ENCODE measurements at places on chromosomes 4 and X.

GRCh38 chr4:159922119-159922518 is 819.2 kb downstream of the RAPGEF2 start:
- DNase-seq, result no peak

GRCh38 chr4:89539374-89539773 is 231.8 kb upstream of the GPRIN3 start:
- no peak for DNase-seq

- DNase-seq, result no peak
Observed at GRCh38 chrX:3960952-3961351, 247.5 kb upstream of the PRKX start.

GRCh38 chrX:8018934-8019333 is 91.7 kb upstream of the PNPLA4 start:
- DNase-seq, result no peak

- DNase-seq, result no peak
Observed at GRCh38 chrX:8042304-8042703, 115.1 kb upstream of the PNPLA4 start.

DNA sequence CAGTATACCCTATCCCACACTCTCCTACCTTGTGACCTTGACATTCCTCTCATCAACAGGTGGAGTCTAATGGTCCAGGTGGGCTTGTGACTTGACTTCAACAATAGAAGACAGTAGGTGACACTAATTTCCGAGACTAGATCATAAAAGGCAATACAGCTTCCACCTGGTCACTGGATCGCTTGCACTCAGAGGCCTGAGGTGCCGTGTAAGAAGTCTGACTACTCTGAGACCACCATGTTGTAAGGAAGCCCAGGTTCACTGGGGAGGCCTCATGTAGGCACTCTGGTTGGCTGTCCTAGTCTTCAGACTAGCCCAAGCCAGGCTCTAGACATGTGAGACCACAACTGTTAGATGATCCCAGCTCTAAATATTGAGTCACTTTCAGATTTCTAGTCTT is 370.4 kb downstream of the MID1IP1 start:
- no peak for DNase-seq

DNA sequence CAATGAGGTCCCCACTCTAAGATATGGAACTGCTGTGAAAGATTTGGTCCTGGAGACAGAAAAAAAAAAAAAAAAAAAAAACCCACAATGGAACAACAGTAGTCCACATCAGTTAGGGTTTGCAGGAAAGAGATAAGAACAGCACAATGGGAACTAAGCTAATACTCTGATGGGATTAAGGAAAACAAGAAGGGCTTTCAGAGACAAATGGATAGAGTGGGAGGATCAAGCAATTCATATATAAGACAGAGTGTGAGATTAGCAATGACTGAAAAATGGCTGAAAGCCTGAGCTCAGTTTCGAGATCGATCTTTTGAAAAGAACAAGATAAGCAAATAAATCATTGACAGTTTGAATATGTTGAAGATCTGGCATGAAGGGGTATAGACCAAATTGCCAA is 188.4 kb upstream of the TRPC5 start:
- DNase-seq, result no peak

DNA sequence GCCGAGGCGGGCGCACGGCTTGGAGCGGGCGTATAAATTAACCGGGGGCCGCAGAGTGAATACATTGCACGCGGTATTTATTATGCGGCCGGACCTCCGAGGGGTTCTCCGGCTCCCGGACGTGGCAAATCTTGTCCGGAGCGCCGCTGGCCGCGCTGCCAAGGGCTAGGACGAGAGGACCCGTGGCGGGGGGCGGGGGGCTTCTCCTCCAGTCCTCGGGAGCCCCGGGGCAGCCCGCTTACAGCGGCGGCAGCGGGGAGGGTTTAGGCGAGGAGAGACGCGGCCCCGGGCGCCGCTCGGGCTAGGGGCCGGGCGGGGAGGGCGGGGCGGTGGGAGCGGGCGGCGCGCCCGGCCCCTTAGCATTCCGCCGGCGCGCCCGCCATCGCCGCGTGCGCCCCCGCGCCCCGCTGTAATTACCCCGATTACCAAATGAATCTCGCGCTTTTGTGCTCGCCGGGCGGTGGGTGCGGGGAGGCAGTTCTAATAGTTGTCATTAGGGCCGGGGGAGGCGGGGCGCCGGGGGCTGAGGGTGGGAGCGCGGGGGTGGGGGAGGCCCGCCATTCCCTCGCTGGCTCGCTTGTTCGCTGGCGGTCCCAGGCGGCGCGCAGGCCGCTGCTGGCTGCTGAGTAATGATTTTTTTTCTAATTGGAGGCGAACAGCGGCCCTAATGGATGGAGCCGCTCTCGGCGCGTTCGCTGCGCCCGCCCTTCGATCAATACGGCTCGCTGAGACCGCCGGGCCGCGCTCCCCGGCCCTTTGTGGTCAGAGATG is 276.6 kb downstream of the BCOR start:
- peak; percentile 20 for DNase-seq

- DNase-seq, result no peak
Observed at GRCh38 chrX:68358679-68359078, 74.6 kb downstream of the OPHN1 start.

DNA sequence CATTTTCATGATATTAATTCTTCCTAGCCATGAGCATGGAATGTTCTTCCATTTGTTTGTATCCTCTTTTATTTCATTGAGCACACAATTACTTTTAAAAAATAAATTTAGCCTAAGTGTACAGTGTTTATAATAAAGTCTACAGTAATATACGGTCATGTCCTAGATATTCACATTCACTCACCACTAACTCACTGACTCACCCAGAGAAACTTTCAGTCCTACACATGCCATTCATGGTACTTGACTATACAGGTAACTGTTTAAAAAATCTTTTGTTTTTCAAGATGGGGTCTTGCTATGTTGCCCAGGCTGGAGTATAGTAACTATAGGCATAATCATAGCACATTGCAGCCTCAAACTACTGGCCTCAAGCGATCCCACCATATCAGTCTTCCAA is 348.1 kb downstream of the RAPGEF2 start:
- no peak for DNase-seq

- DNase-seq, result no peak
Observed at GRCh38 chr4:119872371-119873016, 194.2 kb downstream of the MAD2L1 start.

DNA sequence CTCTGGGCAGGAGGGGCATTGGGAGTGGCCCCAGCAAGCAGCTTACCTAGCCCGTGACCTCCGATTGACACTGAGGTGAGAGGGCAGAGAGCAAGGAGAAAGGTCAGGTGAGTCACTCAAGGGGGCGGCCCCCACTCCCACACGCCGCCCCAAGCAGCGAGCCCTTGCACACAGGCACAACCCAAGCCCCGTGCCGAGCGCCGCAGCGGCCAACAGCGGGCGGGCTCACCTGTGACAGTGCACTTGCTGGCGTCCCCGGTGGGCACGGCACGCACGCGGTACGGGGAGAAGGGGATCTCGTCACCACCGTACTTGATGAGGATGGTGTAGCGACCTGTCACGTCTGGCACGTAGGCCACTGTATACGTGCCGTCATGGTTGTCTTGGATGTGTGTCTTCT is 17.2 kb downstream of the FLNA start:
- DNase-seq, result no peak

- no peak for DNase-seq
Observed at GRCh38 chrX:82127228-82128123, 925.6 kb downstream of the SH3BGRL start.

DNA sequence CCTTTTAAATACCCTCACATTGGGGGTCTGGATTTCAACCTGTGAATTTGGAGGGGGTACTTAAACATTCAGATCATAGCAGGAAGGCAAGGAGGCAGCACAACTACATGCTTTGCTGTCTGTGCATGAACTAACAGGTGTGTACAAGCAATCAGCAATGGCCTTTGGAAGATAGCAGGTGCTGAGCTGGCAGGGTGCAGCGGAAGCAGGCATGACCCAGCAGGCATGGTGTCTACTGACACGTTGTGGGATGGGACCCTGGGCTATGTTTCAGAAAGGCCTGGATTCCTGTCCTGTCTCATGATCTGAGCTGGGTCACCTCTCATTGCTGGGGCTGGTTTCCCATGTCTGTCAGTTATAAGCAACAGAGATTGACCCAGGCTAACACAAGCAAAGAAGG is 13.9 kb downstream of the PPP2R2C start:
- no peak for DNase-seq

GRCh38 chr4:46393606-46394005 is 3.7 kb upstream of the GABRA2 start:
- DNase-seq, result no peak

- no peak for DNase-seq
Observed at GRCh38 chrX:47497271-47497888, 14.4 kb upstream of the ZNF41 start.

GRCh38 chr4:123838474-123838873 is 441.9 kb downstream of the SPRY1 start:
- no peak for DNase-seq

DNA sequence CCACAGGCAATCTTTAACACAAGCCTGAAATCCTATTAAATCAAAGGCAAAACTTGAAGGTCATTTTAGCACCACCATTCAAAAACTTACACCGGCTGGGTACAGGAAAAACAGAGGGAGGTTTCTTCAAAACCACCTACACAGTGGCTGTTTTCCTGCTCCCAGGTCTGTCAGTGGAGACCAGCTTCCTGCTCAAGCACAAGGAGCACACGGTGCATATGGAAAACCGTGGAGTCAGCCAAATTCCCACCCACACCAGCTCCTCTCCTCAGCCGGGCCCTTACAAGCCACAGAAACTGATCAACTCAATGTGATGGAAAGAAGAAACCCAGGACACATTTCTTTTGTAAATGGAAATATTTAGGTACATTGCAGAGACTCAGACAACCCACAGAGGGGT is 14.3 kb upstream of the FAM241A start:
- no peak for DNase-seq

Measured in NCI-H1092 (cell line).